ENCODE measurements at places on chromosomes 3 and 15. TPM values are rescaled to one million over a fixed set of nuclear protein-coding genes. Genes with fewer than 3 reads are reported as not detected.

The EFCAB12 gene
- 1.3 TPM for total RNA-seq

DNA sequence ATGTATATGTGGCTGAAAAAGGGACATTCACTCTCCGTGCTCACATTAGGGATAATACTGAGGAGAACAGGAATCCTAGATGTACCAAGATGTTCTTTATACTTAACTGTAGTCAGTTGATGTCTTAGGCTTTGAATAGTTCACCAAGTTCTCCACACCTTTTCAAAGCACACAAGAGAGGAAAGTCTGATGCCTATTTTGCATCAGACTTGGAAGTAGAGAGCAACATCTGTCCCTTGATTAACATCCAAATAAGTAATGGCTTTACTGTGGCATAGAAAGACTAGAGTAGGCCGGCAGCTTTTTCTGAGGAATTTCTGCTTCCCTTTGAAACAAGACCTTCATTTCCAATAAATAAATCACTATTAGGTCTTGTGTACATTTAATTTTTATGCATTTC is 34.0 kb downstream of the PIGB start:
- DNase-seq = no peak

GRCh38 chr15:68344600-68344999 is 67.1 kb downstream of the FEM1B start:
- no peak for DNase-seq

GRCh38 chr3:150247441-150247840 is 160.7 kb upstream of the TSC22D2 start:
- DNase-seq = no peak
